ENCODE measurements at places on chromosomes 11 and 22.

- no peak for DNase-seq
Observed at GRCh38 chr11:71995726-71996291, 2.9 kb upstream of the IL18BP start.

- no peak for DNase-seq
Observed at GRCh38 chr11:77198440-77198849, 70.4 kb downstream of the MYO7A start.

GRCh38 chr11:66885950-66886440 is 29.1 kb downstream of the LRFN4 start:
- no peak for DNase-seq

GRCh38 chr11:18713646-18714442 is 12.1 kb downstream of the IGSF22 start:
- no peak for DNase-seq

DNA sequence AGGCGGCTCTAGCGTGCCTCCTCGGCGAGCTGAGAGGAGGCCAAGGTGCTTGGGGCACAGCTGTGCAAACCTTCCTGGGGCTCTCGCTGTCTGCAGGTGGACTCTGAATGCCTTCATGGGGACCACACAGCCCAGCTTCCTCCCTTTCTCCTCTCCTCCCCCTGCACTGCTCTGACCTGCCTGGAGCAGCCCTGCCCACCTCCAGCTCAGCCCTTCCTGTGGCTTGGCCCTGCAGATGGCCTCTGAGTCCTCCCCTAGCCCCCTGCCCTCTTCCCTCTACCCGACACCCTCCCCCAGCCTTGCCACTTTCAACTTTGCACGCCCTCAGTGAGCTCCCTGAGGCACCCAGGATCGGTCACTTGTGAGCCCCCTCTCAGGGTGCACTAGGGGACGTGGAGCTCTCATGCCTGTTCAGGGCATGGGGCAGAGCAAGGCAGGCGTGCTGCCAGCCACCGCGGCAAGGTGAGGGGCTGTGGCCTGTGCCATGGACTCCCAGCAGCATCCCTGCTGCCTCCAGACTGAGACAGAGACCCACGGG is 31.4 kb downstream of the PPM1F start:
- no peak for DNase-seq

DNA sequence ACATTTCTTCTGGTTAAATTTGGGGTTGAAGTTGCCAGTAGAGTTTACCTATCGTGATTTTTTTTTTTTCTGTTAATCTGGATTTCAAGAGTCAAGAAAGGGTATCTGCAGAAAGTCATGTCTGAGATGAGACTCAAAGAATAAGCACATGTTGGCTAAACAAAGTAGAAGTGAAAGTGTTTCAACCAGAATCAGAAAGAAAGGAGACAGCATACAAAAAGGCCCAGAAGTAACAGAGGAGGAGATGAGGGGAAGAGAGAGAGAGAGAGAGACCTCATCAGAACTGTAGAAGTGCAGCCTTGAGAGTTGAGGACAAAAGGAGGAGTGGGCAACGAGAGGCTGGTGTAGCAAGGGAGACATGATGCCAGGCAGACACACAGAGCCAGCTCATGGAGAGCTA is 54.9 kb downstream of the SVIP start:
- DNase-seq: no peak

DNA sequence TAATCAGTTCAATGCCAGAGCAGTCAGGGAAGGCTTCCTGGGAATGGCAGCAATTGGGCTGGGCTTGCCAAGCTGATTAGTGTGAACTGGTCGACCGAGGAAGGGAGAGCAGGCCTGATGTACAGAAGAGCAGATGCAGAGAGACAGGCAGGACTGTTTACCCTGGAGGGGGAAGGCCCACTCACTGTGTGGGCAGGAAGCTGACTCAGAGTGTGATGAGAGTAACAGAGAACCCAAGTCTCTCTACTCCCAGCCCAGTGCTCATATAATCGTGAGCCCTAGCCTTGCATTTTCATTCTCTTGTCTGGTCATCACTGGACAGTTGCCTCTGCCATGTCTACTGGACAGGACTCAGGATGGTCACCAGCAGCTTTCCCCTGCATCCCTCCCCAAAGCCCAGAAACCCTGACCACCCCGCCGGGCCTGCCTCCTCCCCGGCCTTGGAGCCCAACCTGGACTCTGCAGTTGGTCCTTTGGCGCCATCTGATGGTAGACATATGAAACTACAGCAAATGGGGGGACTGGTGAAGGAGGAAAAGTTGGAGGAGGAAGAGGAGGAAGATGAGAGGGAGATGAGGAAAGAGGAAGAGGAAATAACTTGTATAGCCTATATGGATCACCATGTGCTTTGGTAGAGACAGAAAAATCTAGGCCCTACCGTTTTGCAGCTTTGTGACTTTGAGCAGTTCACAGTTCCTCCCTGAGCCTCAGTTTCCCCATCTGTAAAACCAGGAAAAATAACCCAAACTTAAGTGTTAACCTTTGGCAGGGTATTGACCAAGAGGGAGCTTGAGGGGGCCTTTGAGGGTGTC is 43.4 kb upstream of the PRDM11 start:
- no peak for DNase-seq

GRCh38 chr11:85955531-85955930 is 100.3 kb downstream of the CCDC83 start:
- no peak for DNase-seq

DNA sequence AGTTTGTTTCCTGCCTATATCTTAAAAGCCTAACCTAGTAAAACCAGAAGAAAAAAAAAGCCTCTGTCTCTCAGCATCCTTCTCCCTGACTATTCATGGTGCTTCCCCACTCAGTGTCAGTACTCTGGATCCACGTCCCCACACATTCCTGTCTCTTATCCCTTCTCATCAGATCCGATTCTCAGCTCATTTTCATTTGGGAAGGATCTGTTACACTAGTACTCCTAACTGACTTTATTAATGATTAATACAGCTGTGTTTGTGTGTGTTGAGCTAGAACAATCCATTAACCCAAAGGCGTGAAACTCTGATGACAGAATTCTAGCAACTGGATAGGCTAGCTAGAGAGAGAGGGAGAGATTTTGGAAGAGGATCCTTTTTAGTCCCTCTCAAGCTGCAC is 1.5 kb downstream of the PRRG4 start:
- no peak for DNase-seq

DNA sequence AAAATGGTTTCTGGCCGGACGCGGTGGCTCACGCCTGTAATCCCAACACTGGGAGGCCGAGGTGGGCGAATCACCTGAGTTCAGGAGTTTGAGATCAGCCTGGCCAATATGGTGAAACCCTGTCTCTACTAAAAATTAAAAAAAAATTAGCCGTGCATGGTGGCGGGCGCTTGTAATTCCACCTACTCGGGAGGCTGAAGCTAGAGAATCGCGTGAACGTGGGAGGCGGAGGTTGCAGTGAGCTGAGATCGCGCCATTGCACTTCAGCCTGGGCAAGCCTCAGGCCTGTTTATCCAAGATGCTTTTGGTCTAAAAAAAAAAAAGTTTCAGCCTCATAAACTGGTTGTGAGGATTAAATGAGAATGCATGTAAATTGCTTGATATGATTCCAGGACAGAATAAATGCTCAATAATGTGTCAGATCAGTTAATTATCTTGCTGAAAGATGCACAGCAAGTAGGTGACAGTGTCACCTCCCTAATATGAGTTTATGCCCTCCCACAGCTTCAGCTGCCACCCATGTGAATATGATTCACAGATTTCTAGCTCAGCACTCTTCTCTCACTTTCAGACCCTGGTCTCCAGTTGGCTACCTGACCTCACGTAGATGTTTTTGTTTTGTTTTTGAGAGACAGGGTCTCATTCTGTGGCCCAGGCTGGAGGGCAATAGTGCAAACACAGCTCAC is 1.1 kb upstream of the ALG8 start:
- DNase-seq: no peak

DNA sequence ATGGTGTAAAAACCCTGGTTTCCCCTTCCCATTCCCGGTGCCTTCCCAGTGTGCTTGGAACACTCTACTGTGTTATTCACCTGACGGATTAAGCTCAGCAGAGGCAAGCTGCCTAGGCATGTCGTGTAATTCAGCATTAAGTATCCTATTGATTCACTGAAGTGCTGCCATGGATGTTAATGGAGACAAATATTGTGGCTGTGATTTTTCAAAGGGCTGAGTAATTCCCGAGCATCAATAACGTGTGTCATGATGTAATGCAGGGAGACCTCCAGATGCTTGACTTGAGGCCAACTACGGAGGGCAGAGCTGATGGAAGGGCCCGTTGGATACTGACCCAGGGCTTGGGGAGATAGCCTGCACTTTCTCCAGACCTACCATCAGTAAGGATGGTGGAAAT is 269.0 kb downstream of the ST3GAL4 start:
- no peak for DNase-seq

GRCh38 chr11:82874646-82875523 is 25.3 kb downstream of the PRCP start:
- no peak for DNase-seq

- DNase-seq: peak; percentile 12
Observed at GRCh38 chr11:79458709-79459108, 17.9 kb upstream of the TENM4 start.

GRCh38 chr11:122785031-122785541 is 53.2 kb upstream of the CRTAM start:
- no peak for DNase-seq

Measured in globus pallidus (tissue), 1 donor.